Myometrial cell (primary cell): ENCODE measurements at places on chromosomes 16 and 17. TPM values are rescaled to one million over a fixed set of nuclear protein-coding genes. Genes with fewer than 3 reads are reported as not detected.

ZNF263 gene
- 27.1 and 32.0 TPM in 2 replicates for total RNA-seq

MT3 gene
- total RNA-seq, result not detected in 2 replicates

SERPINF2 gene
- total RNA-seq, result not detected in 2 replicates

MYH1 gene
- total RNA-seq, result not detected in 2 replicates

OTOP3 gene
- not detected in 2 replicates for total RNA-seq

CIBAR2 gene
- not detected in 2 replicates for total RNA-seq

HOXB1 gene
- not detected in 2 replicates for total RNA-seq

CCL14 gene
- total RNA-seq, result not detected in 2 replicates

CES1 gene
- 0.58 and 0.71 TPM in 2 replicates for total RNA-seq

CBLN1 gene
- not detected in 2 replicates for total RNA-seq

MYO15B gene
- 0.18 and 2.6 TPM in 2 replicates for total RNA-seq

KRT39 gene
- total RNA-seq, result not detected in 2 replicates

PRSS33 gene
- not detected in 2 replicates for total RNA-seq

SRP68 gene
- 29.4 and 37.7 TPM in 2 replicates for total RNA-seq

CRHR1 gene
- total RNA-seq, result not detected in 2 replicates

TEDC2 gene
- total RNA-seq, result 10.8 and 28.8 TPM in 2 replicates

SYT17 gene
- total RNA-seq, result not detected in 2 replicates

EVPL gene
- 0.53 and 0.58 TPM in 2 replicates for total RNA-seq

FADS6 gene
- not detected in 2 replicates for total RNA-seq

RTN4RL1 gene
- under 0.01 and 0.29 TPM in 2 replicates for total RNA-seq

PTX4 gene
- total RNA-seq, result 0.58 TPM in 1 of 2 replicates, not detected in the other

CDH16 gene
- not detected in 2 replicates for total RNA-seq

RAB37 gene
- 0.53 TPM in 1 of 2 replicates, not detected in the other for total RNA-seq

PLLP gene
- total RNA-seq, result not detected in 2 replicates

SLFN12 gene
- total RNA-seq, result 18.5 and 24.6 TPM in 2 replicates

RAB11FIP4 gene
- 0.18 and 0.86 TPM in 2 replicates for total RNA-seq

ABCA10 gene
- total RNA-seq, result 0.86 and 1.1 TPM in 2 replicates

ABCC3 gene
- total RNA-seq, result 1.7 and 4.1 TPM in 2 replicates

PITPNM3 gene
- total RNA-seq, result 0.86 and 1.1 TPM in 2 replicates

SMIM36 gene
- not detected in 2 replicates for total RNA-seq

CCL17 gene
- total RNA-seq, result not detected in 2 replicates

RHBDL3 gene
- total RNA-seq, result under 0.01 TPM in 1 of 2 replicates, not detected in the other

ATF7IP2 gene
- total RNA-seq, result 2.6 and 5.8 TPM in 2 replicates

TBC1D3I gene
- total RNA-seq, result not detected in 2 replicates

NXN gene
- total RNA-seq, result 93.9 and 97.2 TPM in 2 replicates

MNT gene
- total RNA-seq, result 5.0 and 15.9 TPM in 2 replicates

CAPNS2 gene
- total RNA-seq, result not detected in 2 replicates

RAB34 gene
- total RNA-seq, result 403 and 461 TPM in 2 replicates
